ENCODE measurements at places on chromosomes 3 and 15.

GRCh38 chr15:99961011-99961441 lies 227.8 kb upstream of the LYSMD4 start:
- DNase-seq, result peak; percentile 29

DNA sequence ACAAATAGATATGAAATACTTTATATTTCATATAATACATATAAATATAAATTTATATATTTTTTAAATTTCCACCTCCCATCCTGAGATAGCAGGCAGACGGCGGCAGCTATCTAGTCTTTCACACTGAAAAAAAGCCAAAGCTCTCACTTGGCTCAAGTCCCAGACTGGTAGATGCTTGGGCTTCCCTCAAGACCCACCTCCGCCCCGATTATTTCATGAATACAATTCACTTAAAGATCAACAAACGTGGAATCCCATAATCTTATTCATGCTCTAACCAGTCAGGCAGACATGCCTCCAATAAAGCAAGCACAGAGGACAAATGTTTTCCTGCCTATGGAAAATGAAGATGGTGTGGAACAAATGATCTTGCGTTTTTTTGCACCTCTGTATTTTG lies 275.9 kb upstream of the NR2F2 start:
- no peak for DNase-seq

DNA sequence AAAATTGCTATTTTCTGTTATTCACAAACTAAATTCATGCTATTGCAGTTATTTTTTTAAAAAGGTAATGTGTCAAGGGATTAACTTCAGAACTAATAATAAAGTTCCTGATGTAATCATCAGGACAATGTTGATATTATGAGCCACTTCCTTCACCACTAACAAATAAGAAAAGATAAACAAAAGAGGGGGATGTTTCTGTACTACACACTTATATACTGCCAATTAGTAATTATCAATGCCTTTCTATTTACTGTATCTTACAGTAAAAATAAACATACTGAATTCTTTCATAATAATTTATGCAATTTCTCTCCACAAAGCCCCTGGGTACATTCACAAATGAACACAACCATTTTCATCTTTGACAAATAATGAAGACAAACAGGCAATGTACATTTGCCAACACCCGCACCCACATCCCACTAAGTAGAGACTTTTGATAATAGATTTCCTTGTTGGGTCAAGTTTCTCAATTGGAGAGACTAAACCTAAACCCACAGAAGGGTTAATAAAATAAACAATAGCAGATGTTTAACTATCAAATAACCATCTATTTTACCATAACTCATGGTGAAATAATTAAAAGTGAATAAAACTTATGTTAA lies 3.7 kb downstream of the CBLB start:
- DNase-seq, result no peak

- DNase-seq, result no peak
Measured at GRCh38 chr15:48647962-48648361, 2.5 kb upstream of the FBN1 start.

DNA sequence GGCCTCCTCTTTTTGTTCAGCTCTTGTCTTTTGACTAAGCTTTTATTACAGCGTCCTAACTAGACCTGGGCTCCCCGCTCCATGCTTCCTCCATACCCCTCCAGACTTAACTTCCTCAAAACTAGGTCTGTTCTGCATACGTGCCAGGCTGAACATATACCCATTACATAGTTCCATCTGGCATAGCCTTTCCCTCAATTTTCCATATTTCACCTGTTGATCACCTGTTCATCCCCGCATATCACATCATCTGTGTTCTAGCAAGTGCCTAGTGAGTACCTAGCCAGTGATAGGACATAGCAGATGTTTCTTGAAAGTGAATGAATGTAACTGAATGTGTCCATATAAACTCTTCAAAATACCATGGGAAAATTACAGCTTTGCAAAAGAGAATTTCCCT lies 36.0 kb downstream of the PARP14 start:
- DNase-seq, result no peak

DNA sequence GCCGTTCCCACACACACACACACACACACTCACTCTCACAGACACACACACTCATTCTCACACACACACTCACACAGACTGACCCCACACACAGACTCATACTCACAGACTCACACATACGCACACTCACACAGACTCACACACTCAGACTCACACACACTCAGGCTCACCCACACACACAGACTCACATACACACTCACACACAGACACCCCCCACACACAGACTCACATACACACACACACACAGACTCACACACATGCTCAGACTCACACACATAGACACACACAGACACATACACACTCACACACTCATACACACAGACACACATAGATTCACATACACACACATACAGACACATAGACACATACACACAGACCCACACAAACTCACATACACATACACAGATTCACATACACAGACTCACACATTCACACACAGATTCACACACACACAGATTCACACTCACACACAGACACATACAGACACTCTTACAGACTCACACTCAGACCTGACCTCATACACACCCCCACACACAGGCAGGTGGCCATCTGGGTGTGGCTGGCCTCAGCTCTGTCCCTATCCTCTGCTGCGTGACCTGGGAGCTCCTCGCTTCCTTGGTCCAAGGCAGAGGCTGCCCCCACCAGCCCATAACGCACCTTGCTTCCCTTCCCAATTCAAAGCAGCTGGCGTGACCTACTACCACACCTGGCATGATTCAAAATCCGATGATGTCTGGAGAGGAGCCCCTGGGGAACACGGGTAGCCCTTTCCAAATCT lies 1.9 kb downstream of the C3orf22 start:
- no peak for DNase-seq

DNA sequence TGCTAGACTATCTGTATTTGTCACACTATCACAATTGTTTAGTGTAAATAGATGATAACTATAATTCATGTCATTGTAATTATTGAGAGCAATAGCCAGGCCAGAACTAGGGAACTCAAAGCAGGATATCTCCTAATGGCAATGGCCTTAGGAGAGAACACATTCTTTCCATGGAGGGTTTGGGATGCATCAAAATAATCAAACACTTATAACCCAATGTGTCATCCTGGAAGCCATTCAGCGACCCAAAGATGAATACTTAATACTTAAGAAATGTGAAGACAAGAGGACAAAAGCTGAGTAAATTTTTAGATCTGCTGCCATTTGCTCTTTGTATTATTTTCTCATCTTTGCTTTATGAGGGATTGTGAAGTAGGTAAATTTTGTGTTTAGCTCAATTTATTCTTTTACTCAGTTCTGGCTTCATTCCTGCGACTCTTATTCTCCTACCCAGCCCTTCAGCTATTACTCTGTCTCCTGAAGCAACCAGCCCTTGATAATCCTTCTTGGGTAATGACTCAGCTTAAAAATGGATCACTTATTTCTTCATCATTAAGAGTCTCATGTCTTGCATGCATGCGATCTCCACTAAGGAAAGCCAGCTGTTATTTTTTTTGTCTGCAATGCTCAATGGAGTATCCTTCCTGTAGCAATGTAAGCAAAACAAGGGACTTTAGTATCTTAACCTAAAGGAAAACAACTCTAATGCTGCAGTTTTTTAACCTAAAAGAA lies 2.0 kb downstream of the OR4F15 start:
- no peak for DNase-seq

DNA sequence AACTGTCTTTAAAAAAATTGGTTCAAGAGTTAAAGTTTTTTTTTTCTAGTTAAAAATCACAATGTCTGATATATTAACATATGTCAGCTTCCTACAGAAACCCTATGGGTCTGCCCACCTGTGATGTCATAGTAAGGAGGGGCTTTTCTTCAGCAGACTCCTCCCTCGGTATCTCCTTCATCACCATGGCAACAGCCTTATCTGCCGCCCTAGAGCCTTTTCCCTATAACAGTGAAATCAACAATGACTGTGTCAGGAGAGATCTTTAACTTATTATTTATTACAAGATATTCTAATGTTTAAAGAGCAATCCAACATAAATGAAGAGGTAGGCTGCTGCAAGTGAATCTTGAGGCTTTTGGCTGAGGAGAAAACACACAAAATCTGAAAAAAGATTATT lies 138.7 kb downstream of the PEX5L start:
- DNase-seq, result no peak

DNA sequence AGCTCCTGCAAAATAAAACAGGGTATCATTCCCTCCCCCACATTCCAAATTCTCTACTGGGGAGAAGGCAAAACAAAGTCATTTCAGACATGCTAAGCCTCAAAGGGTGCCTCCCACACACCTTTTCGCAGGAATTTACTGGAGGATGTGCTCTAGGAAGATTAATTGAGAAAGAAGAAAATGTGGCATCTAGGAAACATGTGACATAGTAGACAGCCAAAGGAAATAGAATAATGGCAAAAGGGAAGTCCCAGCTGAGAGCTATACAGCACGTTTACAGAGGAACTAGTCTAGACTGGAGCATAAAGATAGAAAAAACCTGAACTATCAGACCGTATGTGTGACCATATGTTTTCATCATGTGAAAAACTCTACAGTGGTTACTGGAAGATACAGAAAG lies 58.8 kb upstream of the MELTF start:
- no peak for DNase-seq

DNA sequence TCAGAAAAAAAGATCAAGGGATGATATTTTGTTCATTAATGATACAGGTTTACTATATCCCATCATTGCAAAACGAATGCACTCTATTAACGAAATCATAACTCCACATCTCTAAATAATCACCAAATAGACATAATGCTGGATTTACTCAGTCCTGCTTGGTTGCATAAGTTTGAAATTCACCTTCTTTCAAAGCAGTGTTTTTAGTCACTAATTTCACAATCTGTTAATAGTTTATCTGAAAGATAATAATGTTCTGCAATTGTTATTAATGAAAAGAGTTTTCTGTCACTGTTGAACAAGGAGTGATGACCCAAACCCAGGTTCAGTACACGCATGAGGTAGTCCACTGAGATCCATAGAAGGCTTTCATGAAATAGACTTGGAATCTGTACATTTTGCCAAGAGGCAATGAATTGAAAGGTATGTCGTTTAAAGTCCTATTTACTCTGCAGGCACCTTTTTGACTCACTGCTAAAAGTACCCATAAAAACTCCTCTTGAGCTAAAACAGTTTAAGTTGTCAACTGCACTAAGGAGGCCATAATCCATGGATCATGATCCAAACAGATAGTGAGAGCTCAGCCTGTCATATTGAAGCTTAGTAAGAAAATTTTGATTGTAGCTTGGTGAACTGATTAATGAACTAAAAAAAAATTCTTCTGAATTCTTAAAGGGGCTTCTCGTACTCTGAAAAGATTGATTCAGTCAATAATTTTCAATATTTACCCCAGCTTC lies 75.6 kb upstream of the MBNL1 start:
- no peak for DNase-seq

DNA sequence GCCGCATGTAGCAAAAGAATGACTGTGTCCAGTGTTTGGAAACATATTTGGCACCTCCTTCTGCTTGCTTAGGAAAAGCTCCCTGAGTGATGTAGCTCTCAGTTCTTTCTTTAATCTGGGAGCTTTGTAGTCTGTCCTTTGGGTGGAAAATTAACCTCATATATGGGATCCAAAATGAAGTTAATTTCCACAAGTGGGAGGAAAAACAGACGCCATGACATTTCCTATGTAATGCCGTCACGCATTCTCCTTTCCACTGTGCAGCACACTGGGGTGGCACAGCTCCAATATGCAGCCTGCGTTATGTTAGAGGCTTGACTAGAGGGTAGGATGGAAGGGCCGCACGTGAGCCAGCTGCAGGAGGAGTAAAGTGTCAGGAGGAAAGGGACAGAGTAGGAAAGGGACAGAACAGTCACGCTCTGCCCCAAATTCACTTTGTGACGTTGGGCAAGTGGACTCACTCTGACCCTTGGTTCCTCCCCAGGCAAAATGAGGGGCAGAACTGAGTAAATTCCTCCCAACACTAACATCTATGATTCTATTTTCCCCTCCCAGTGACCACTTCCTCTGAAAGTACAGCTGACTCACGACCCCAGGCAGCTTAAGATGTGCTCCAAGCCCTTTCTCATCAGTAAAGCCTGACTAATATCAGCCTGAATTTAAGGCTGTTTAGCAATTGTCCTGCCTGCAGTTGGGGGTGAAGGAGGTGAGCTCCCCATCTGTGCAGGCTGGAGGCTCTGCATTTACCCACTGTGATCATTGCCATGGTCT lies 176.5 kb upstream of the PFN2 start:
- no peak for DNase-seq

DNA sequence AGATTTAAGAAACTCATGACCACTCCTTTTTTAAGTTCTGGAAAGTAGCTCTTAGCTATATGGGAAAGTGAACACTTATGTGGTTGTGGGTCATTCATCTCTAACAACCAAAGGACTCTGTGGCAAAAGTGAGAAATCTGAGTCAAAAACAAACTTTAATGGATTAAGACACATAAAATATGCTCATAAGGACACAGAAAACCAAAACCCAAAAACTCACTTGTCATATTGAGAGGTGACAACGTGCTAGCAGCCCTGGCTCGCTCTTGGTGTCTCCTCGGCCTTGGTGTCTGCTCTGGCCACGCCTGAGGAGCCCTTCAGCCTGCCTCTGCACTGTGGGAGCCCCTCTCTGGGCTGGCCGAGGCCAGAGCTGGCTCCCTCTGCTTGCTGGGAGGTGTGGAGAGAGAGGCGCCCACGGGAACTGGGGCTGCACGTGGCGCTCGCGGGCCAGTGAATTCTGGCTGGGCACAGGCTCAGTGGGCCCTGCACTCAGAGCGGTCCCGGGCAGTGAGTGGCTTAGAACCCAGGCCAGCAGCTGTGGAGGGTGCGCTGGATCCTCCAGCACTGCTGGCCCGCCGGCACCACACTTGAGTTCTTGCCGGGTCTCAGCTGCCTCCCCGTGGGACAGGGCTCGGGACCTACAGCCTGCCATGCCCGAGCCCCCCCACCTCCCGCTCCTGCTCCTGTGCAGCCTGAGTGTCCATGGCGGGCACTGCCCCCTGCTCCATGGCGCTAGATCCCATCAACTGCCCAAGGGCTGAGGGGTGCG lies 30.3 kb upstream of the SKIL start:
- DNase-seq, result no peak

GRCh38 chr15:47924381-47924780 lies 196.4 kb upstream of the SLC24A5 start:
- DNase-seq, result no peak

DNA sequence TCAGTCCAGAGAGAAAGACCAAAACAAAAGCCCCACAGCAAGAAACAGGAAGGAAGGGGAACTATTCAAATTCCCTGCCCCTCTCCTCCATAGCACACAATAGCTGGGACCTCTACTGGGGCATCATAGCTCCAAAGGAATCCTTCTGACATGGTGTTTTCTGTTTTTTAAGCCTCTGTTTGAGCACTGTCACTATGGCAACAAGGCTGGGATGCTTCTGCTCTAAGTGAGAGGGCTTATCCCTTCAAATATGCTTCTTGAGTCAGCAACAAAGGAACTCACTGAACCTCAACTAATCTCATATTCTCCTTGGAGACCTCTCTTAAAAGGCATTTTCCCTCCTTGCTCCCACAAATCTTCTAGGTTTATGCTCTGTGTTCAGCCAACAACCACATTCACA lies 40.5 kb downstream of the MYLK start:
- no peak for DNase-seq

- no peak for DNase-seq
Measured at GRCh38 chr3:178588628-178589027, 52.4 kb downstream of the KCNMB2 start.
